CD4-positive, alpha-beta T cell treated with Interleukin-10 for 1 hour (primary cell): ENCODE measurements at places on chromosomes 12 and 14.
A peak's percentile ranks its signal among the peaks of the same experiment; 100 is the strongest.

DNA sequence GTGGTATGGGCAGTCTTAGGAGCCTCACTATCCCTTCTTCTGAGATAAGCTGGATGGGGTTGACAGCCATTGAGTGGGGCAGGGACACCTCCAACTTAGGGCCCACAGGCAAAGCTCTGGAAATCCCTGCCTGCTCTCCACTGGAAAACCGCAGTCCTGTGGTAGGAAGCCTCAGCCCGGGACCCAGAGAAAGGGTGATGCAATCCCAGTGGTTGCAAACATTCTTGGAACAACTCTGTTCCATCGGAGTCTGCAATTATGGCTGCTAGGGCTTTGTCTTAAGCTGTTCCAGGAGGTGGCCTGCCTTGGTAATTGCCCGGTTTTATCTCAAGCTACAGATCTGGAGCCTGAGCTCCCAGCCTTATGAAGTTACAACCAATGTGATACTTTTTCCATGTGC, 133.4 kb downstream of the DICER1 start:
- DNase-seq, result no peak

DNA sequence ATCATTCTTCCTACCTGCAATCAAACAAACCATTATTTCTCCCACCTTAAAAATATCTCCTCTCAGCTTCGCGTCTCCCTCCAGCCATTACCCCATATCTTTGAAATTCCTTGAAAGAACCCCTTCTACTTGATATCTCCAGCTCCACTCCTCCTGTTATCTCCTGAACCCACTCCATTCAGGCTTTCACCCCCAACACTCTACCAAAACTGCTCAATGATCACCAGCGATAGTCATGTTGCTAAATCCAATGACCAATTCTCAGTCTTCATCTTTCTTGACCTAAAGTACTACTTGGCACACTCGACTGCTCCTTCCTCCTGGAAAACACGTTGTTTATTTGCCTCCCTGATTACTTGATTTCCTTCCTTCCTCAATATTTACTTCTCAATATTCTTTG, 70.1 kb downstream of the DUSP16 start:
- no peak for DNase-seq

GRCh38 chr12:12837025-12837812, 24.1 kb downstream of the DDX47 start:
- peak; percentile 58 for DNase-seq

GRCh38 chr14:103749860-103750259, 34.2 kb downstream of the ZFYVE21 start:
- no peak for DNase-seq

- DNase-seq, result no peak
Measured at GRCh38 chr12:79776111-79776510, 85.3 kb upstream of the PAWR start.

GRCh38 chr12:123089140-123089539, 61.8 kb downstream of the PITPNM2 start:
- no peak for DNase-seq
